ENCODE measurements at places on chromosomes 4 and X.

GRCh38 chrX:136397001-136397400 lies 90.7 kb upstream of the BRS3 start:
- DNase-seq, result no peak

- no peak for DNase-seq
These were observed 138.7 kb downstream of the F11 start for GRCh38 chr4:186404562-186405134.

DNA sequence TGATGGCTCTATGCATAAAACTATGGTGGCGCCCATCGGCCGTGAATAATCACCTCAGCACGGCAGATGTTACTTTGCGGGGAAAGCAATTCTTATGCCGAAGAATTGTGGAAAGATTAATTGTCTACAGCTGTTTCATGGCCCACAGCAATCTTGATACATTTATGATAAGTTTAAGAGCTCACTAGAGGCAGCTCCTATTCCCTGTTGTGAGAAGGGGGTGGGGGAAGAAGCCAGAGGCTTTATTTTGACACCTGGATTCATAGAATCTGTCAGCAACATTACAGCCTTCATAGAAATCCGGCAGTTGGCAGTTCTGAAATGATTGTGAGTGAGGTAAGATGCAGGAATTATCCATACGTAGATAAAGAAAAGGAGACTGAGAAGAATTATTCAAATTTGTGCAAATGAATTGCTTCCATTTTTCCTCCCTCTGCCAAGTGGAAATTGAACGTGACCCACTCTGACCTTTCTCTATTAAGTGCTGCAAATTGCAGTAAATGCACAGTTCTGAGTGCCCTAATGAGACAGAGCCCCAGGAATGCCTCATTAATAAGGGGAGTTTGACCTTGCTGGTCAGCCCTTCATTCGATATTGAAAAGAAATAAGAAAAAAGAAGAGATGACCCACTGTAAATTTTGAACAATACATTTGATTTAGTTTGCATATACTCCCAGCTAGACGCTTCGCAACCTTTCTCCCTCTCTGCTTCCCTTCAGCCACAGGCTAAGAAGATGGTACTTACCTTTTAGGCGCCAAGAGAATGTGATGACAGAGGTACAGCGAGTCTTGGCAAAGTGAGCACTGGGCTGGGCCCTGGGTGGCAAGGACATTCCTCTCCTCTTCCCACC lies 188.8 kb downstream of the GPAT3 start:
- DNase-seq, result no peak

- no peak for DNase-seq
These were observed 242.5 kb upstream of the PRPS2 start for GRCh38 chrX:12548746-12549145.

DNA sequence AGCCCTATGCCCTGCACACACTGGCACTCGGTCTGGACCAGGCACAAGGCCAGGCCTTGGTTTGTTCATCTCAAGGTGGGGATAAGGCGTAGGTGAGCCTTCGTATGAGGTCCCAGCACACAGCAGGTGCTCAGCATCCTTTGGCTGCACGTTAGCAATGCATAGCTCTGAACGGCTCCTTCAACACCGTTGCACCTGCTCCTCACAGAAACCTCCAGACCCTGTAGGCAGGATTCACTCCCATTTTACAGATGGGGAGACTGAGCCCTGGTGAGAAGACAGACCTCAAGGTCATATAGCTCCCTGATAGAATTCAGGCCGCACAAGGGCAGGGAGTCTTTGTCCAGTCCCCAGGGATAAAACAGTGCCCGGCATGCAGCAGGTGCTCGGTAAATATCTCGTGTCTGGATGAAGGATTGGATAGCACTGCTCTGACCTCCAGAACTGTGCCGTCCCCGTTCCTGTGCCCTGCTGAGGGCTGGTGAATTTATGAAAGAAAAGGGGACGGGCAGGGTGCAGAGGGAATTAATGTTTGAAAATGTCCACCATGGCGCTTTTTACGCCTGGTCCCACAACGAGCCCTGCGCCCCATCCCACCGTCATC lies 2.4 kb downstream of the PPP2R2C start:
- no peak for DNase-seq

DNA sequence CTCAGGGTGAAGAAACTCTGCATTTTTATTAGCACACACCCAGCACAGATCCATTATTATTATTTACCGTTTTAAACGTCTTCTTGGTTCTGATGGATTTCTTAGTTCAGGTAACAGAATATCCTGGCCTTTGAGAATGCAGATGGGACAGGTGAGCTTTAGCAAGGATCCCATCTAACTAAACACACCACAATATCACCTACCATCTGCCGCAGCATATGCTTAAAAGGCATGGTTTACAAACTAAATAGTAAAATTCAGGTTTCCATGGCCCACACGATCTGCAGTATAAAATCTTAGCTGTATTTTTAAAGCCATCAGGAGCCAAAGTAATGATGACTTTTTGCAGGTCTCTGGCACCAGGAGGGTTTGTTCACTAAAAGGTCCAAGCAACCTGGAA lies 31.7 kb upstream of the GATB start:
- no peak for DNase-seq

DNA sequence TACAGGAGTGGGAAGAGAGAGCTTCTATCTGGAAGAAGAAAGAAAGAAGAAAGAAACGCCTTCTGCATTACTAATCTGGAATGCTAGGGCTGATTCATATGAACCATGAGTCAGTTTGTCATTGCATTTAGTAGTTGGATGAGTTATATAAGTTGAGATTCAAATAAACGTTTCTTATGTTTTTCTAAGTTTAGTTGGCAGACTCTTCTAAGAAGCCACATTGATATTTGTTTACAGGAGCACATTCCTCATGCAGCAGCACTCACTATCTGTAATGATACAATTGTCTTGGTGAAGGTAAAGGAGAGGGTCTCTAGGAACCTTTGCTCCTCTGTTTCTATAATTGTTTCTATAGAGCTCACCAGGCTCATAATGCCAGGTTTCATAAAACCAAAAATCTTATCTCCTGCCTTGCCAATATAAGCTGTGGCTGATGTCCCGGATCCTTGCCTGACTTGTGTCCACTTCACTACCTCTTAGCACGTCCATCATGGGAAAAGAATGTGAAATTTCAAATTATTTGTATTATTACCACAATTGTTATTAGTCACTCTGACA lies 39.5 kb downstream of the HOPX start:
- no peak for DNase-seq

DNA sequence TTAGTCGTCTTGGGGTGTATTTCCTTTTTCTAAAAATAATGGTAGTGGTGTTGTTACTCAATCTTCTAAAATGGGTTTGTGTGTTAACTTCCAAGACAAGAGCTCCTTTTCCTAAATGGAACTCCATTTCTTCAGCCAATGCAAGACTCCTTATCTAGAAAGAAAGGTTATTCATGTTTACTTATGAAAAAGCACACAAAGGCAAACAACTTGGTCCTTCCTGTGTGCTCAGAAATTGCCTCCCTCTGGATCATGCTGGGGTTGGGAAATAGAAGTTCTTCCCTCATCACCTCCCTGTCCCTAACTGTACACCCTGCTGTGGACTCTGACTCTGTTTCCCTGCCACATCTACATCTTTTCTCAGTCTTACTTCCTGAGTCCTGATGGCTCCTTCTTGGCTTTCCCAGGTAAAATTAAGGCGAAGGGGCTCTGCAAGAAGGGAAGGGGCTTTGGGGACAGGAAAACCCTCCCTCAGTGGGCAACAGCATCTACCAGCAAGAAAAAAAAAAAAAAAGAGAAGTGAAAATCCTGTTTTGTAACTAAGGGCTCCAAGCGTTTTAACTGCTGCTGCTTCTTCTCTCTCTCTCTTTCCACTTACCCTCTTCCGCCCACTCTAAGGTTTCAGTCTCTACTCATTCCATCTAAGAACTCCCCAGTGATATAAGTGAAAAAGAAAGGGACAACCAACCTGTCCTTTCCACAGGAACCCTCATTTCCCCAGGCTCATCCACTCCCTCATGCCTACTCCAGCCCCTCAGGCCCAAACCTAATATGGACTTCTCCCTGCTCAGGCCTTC lies 19.8 kb upstream of the TASL start:
- no peak for DNase-seq

DNA sequence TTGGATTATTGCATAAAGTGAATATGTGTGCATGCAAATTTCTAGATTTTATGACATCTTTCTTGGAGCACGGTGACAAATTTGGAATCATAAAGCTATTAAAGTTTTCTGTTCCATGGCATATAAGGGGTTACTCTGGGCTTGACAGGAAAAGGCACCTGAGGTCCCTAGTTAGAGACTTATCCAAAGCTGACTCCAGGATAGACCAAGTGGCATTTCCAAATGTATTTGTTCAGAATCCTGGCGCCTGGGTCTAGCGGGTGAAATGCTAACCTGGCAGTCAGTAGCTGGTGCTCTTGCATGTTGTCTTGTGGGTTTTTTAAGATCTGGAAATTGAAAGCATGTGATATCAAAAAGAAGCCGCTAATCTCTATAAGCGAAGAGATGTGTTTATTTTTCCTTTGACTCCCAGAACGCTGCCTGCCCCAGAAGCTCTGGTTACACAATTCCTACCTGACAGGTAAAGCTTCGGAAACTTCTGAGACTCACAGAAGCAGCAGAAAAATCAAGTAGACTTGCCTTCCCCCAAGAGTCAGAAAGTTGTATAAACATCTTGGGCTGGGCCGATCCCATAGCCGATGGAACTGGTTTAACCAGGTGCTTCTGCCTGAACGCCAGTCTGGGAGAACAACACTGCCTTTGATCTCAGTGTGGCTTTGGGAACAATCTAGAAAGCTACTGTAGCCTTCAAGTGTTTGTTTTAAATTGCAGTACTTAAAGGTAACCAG lies 12.9 kb upstream of the ZCCHC4 start:
- no peak for DNase-seq

GRCh38 chr4:41258783-41259182 lies 2.1 kb downstream of the UCHL1 start:
- no peak for DNase-seq

- no peak for DNase-seq
These were observed 31.3 kb upstream of the ASMTL start for GRCh38 chrX:1483843-1484637.

DNA sequence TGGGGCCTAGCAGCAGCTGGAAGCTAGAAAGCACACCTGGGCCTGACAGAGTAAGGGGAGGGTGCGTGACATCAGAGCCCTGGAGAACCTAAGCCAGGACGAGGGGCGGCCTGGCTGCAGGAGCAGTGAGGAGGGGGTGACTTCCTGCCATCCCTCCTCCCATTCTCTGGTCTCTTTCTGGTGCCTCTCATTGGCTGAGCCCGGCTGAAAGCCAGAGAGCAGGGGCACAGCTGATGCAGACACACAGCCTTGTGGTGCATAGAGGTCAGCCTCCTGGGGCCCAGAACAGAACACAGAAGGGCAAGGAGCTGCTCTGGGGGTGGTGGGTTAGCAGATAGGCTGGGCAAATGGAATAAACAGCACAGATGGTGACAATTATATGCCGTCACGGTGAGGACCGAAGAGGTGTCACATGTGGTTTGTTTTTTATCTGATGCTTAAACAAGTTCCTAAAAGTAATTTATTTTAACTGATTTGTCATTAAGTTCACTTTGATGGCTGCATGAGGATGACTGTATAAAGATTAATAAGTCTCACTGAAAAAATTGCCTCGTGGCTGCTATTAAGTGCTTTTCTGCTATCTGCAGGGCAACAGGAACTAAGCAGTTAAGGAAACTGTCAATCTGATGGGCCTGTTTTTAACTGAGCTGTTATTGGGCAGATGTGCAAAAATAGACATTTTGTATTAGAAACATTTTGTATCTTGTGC lies 102.0 kb downstream of the FNIP2 start:
- DNase-seq, result no peak

DNA sequence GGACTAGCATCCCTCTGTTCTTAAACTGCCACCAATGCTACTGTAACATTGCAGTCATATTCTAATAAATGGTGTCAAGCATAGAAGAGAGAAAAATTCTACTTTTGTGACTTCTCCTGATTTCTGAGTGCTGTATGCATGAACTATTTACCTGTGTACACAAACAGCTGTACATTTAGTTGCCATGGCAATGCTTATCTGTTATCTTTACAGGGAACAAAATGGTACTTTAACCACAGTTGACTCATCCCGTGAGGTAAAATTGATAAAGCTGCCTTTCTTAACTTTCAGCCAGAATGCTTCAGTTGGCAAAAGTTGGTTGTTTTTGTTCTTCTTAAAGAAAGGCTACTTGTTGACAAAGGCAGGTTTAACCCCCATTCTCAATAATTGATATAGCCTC lies 587.5 kb upstream of the MAGEB2 start:
- no peak for DNase-seq

GRCh38 chr4:103567591-103567990 lies 152.2 kb downstream of the TACR3 start:
- DNase-seq, result no peak

DNA sequence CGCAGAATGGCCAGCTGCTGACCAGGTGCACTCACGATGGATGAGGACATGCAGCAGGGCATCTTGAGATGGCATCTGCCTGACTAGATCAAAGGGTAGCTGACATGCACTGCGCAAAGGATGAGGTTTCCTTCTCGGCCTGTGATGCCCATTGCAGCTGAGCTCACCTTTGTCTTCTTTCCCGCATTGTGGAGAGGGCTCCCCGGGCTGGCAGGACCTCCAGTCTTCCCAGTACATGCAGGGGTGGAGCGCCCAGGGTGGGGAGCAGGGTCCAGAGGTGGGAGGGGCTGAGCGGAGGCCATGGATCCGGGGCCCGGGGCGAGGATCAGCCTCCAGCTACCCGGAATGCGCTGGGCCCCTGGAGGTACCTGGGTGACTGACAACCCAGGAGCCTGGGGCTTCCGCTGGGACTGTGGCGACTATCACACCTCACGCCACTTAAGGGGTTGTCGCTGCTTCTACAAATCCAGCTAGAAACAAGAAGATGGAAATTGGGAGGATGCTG lies 12.0 kb downstream of the TREX2 start:
- DNase-seq, result no peak

DNA sequence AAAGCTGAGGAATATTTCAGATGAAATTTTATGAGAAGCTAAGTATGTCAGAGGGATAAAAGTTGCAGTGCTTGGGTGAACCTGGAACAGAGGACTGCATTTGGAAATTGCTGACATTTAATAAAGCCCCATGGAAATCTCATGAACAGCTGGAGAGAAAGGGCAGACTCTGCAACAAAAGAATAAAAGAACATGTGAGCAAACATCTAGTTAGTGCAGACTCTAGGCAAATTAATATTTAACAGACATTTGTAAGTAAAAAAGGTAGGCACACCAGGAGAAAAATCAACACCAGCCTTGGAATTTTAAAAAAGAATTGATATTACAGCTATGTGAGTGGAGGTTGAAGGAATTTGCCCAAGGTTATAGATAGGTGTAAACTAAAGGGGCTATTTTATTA lies 114.6 kb upstream of the PUDP start:
- DNase-seq, result no peak

All from CD4-positive, alpha-beta T cell (primary cell).